ENCODE measurements at places on chromosomes 12 and 14.

- no peak for DNase-seq
Measured at GRCh38 chr12:29682088-29682487, 101.7 kb downstream of the TMTC1 start.

- no peak for DNase-seq
Measured at GRCh38 chr12:87920139-87920538, 109.1 kb downstream of the C12orf50 start.

GRCh38 chr12:113782873-113783272 lies 183.3 kb downstream of the RBM19 start:
- DNase-seq = no peak

GRCh38 chr12:114274131-114274530 lies 131.8 kb downstream of the TBX5 start:
- DNase-seq = no peak

- DNase-seq = no peak
Measured at GRCh38 chr14:50371546-50371945, 25.1 kb downstream of the CDKL1 start.

Data from NT2/D1 (cell line).